ENCODE measurements at places on chromosomes 6 and 20. TPM values are rescaled to one million over a fixed set of nuclear protein-coding genes. Genes with fewer than 3 reads are reported as not detected.

Gene PHACTR3
- not detected for total RNA-seq

Gene PPP1R3G
- 1.3 TPM for total RNA-seq

Gene NT5E
- 326 TPM for total RNA-seq

Gene CALHM5
- 10.1 TPM for total RNA-seq

Gene OXT
- not detected for total RNA-seq

Gene UBD
- total RNA-seq: not detected

Gene SPATA25
- 0.60 TPM for total RNA-seq

Gene GSTA3
- not detected for total RNA-seq

Gene GSTA1
- total RNA-seq: not detected

Gene CCM2L
- 0.23 TPM for total RNA-seq

Gene LY86
- total RNA-seq: not detected

Gene GRIK2
- 1.8 TPM for total RNA-seq

Gene C6orf58
- total RNA-seq: not detected

Gene TRAPPC3L
- total RNA-seq: not detected

Gene CST1
- 49.8 TPM for total RNA-seq

Gene CLDN20
- total RNA-seq: not detected

Gene LPA
- not detected for total RNA-seq

Gene DEFB124
- not detected for total RNA-seq

Gene CAPN11
- not detected for total RNA-seq

Gene SKIC2
- total RNA-seq: 48.6 TPM

Gene CITED2
- 22.9 TPM for total RNA-seq

Gene SLC25A27
- total RNA-seq: 0.75 TPM

Gene FAM184A
- 0.08 TPM for total RNA-seq

Gene OR2H1
- total RNA-seq: not detected

Gene PPP1R10
- 7.3 TPM for total RNA-seq

Gene TMEM217
- total RNA-seq: 2.4 TPM

Gene PLA2G7
- not detected for total RNA-seq

Gene MAS1
- not detected for total RNA-seq

Gene SIRPD
- not detected for total RNA-seq

Gene CLPSL2
- total RNA-seq: not detected

Gene ASF1A
- total RNA-seq: 5.5 TPM

Gene ENPP3
- total RNA-seq: not detected

Gene CLIC5
- total RNA-seq: not detected

Gene GCLC
- 8.4 TPM for total RNA-seq

Gene FGD2
- total RNA-seq: not detected

Gene WFDC12
- total RNA-seq: not detected

Gene ATG5
- total RNA-seq: 39.5 TPM

Gene CHRNA4
- not detected for total RNA-seq

All from smooth muscle cell of the coronary artery (primary cell).